Activated T-helper 17 cell treated with anti-CD3 and anti-CD28 coated beads, Interleukin-2, amount 50 U/mL, for 72 hours (primary cell): ENCODE measurements at places on chromosomes 6 and 20.

- H3K4me3 ChIP-seq, result peak overlapping the region; percentile 93
- H3K4me1 ChIP-seq, result peaks cover 23% of the 10 kb centered on the region
- peak; percentile 13 for ATAC-seq
- peak overlapping the region; percentile 99 for H3K27ac ChIP-seq
Measured at GRCh38 chr6:132813173-132813856, 1.1 kb upstream of the RPS12 start.

DNA sequence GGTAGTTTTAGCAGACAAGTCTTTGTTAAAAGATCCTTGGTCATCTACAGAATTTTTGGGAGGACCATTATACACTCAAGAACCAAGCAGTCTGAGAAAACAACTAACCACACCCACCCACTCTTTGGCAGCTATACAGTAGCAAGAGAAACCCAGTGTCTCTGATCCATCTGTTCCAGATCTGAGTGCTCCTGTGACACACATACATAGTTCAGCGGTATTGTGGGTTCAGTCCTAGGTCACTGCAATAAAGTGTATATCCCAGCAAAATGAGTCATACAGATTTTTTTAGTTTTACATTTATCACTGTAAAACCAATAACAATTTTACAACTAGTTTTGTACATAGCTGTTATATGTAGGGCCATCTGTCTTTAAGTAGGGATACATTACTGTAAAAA, 47.4 kb upstream of the PAK5 start:
- peaks cover 6% of the 10 kb centered on the region for H3K4me1 ChIP-seq
- no peak overlapping the region for H3K4me3 ChIP-seq
- peak; percentile 75 for ATAC-seq
- no peaks in the 10 kb centered on the region for H3K36me3 ChIP-seq
- no peak overlapping the region for H3K27ac ChIP-seq

DNA sequence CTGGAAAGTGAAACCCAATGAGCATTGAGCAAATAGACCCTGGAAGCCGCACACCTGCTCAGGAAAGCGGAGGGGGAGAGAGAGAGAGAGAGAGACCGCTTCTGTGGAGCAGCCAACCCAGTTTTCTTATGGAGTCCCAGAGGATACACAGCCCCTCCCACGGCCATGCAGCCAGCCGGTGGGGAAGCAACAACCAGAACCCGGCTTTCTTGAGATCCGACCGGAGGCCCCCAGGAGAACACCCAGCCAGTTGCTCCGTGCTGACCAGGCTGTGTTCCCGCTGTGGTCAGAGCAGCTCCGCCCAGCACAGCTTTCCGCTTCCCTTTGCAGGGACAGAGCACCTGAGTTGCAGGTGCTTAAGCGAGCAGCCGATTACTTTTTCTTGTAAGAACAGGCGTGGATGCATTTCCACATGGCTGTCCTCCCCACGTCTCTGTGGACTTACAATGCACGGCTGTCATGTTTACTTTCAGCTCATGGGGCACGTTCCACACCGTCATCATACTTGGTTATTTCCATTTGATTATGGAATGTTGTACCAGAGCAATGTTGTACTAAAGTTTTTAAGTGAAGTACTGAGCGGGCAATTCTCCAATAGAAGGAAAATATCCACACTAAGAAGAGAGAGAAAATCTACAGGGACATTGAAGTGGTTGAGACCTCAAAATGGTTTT, 381.9 kb downstream of the THBS2 start:
- ATAC-seq, result no peak
- H3K4me3 ChIP-seq, result no peak overlapping the region
- no peak overlapping the region for H3K27ac ChIP-seq

GRCh38 chr6:163970846-163971564, 556.5 kb downstream of the QKI start:
- peaks cover 5% of the 10 kb centered on the region for H3K27me3 ChIP-seq
- no peak for ATAC-seq
- no peak overlapping the region for H3K27ac ChIP-seq

DNA sequence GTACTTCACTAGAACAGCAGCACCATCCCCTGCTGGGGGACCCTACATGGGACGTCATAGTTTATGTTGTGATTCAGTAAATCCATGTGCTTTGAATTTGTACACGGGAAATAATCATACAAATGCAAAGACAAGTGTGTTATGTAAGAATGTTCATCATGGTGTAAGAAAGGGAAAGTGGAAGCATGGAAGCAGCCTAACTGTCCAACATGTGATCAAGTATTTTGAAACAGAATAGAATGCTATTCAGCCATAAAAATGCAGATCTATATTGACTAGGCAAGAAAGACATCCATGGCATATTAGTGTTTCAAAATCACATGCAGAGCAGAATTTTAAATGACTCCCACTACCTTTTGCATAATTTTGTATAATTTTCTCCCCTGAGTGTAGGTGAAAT, 117.6 kb downstream of the F13A1 start:
- H3K4me3 ChIP-seq, result no peak overlapping the region
- H3K27me3 ChIP-seq, result peaks cover 30% of the 10 kb centered on the region
- no peaks in the 10 kb centered on the region for H3K4me1 ChIP-seq
- H3K36me3 ChIP-seq, result no peaks in the 10 kb centered on the region

DNA sequence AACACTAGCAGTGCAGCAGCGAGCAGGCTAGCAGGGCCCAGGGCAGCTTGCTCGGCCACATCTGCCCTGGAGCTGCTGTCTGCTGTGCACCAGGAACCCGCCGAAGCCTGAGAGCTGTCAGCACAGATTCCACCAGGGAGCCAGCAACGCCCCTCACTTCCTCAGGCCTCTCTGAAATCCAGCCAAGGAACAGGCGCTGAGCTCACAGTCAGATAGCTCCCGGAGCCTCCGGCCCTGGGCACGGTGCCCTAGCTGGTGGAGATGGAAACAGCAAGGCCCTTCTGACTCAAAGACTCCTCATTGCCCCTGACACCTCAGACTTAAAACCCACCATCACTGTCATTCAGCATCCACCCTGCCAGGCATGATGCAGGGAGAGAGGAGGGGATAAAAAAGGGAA, 839.4 kb downstream of the MAFB start:
- H3K27me3 ChIP-seq, result no peaks in the 10 kb centered on the region
- H3K4me1 ChIP-seq, result no peaks in the 10 kb centered on the region
- H3K27ac ChIP-seq, result no peak overlapping the region
- no peak overlapping the region for H3K4me3 ChIP-seq

GRCh38 chr6:161130967-161131766, 139.6 kb downstream of the MAP3K4 start:
- H3K4me1 ChIP-seq, result peaks cover 26% of the 10 kb centered on the region
- no peak overlapping the region for H3K4me3 ChIP-seq
- H3K27ac ChIP-seq, result peak overlapping the region; percentile 36
- ATAC-seq, result no peak

DNA sequence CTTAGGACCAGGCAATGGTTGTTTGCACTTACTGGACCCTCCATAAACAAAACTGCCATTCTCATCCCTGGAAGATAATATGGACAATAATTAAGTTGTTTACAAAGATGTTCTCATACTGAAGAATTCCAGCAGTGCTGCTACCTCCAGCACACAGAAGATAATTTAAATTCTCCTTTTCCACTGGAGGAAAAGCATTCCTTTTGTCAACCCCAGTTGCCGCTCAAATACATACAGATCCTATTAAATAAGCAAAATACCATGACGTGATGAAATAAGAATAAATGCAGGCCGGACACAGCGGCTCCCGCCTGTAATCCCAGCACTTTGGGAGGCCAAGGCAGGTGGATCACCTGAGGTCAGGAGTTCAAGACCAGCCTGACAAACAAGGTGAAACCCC, 54.5 kb upstream of the IPCEF1 start:
- H3K27me3 ChIP-seq, result peaks cover 15% of the 10 kb centered on the region
- no peak for ATAC-seq
- H3K4me1 ChIP-seq, result peaks cover 8% of the 10 kb centered on the region
- H3K27ac ChIP-seq, result peak overlapping the region; percentile 80

GRCh38 chr20:13684566-13685222, 46.0 kb upstream of the TASP1 start:
- peaks cover 28% of the 10 kb centered on the region for H3K27me3 ChIP-seq
- ATAC-seq, result no peak
- no peak overlapping the region for H3K27ac ChIP-seq
- H3K4me1 ChIP-seq, result no peaks in the 10 kb centered on the region
- no peak overlapping the region for H3K4me3 ChIP-seq
- no peaks in the 10 kb centered on the region for H3K36me3 ChIP-seq

- peaks cover 13% of the 10 kb centered on the region for H3K27me3 ChIP-seq
- H3K4me3 ChIP-seq, result no peak overlapping the region
- H3K27ac ChIP-seq, result no peak overlapping the region
- H3K36me3 ChIP-seq, result no peaks in the 10 kb centered on the region
- no peaks in the 10 kb centered on the region for H3K4me1 ChIP-seq
- ATAC-seq, result no peak
Measured at GRCh38 chr20:57301026-57301425, 28.6 kb upstream of the SPO11 start.

GRCh38 chr20:8587810-8588209, 455.7 kb downstream of the PLCB1 start:
- peak; percentile 9 for ATAC-seq
- H3K36me3 ChIP-seq, result no peaks in the 10 kb centered on the region
- H3K4me3 ChIP-seq, result no peak overlapping the region
- H3K4me1 ChIP-seq, result no peaks in the 10 kb centered on the region
- no peaks in the 10 kb centered on the region for H3K27me3 ChIP-seq

DNA sequence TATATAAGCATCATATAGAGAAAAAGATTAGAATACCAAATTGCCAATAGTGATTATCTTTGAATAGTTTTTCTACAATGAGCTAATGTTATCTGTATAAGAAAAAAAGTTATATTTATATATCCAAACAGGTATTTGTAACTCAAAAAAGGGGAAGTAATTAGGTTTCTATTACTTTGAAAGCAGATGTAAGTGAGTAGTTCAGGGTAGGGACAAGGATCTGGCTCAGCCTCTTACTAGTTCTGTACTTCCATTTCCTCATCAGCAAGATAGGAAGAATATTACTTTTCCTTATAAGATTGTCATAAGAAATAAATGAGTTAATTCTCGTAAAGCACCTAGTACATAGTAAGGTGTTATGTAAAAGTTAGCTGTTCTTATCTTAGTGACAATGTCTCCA, 32.2 kb downstream of the AHI1 start:
- peaks cover 5% of the 10 kb centered on the region for H3K4me1 ChIP-seq
- no peak overlapping the region for H3K27ac ChIP-seq
- no peak overlapping the region for H3K4me3 ChIP-seq
- no peaks in the 10 kb centered on the region for H3K27me3 ChIP-seq
- peaks cover 81% of the 10 kb centered on the region for H3K36me3 ChIP-seq
- ATAC-seq, result no peak

DNA sequence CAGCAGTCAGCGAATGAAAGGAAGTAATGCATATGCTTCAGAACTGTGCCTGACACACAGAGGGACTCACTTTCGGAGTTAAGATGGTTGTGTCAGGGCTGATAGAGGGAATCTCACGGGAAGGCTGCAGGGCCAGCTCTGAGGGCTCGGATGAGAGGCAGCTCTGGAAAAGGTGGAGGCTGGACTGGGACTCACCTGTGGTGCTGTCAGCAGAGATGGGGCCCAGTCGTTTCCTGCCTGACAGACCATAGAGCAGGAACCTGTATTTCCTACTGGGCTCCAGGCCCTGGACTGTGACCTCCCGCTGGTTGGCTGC, 9.3 kb downstream of the CYP21A2 start:
- no peaks in the 10 kb centered on the region for H3K36me3 ChIP-seq
- no peak for ATAC-seq
- no peak overlapping the region for H3K4me3 ChIP-seq

DNA sequence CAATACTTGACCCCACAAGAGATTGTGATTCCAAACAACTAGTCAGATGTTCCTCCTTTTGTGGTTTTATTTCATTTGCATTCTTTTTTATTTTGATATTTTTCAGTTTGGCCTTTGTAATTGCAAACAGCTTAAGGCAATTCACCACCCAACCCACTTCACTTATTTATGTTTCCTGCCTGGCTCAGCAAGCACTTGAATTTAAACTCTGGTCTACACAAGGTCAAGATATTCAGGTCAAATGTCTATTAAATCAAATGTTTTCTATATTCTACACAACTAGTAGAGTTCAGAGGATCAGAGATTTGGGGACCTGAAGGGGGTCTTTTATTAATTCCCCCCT, 100.1 kb downstream of the SGK1 start:
- H3K27me3 ChIP-seq, result no peaks in the 10 kb centered on the region
- no peak overlapping the region for H3K27ac ChIP-seq
- peaks cover 5% of the 10 kb centered on the region for H3K4me1 ChIP-seq
- H3K4me3 ChIP-seq, result no peak overlapping the region

DNA sequence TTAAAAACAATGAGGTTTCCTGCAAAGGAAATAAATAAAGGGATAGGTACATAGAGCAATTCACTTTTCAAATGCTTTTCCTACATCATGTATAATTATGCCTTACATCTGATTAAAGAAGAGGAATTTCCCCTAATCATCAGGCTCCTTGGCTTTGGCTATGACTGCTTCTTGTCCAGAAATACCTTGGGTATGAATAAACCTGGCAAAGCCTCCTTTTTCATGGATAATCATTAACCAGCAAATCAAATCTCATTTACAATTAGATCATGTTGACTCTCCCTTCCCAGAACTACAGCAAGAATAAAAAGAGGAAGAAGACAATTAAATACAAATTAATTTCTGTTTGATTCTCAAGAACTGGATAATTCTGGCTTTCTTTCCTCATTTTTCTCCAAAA, 58.0 kb upstream of the CD2AP start:
- no peaks in the 10 kb centered on the region for H3K36me3 ChIP-seq
- H3K27me3 ChIP-seq, result no peaks in the 10 kb centered on the region
- no peak overlapping the region for H3K27ac ChIP-seq

GRCh38 chr20:63567386-63568169, 6.5 kb downstream of the HELZ2 start:
- H3K4me3 ChIP-seq, result peak overlapping the region; percentile 71
- ATAC-seq, result peak; percentile 87
- no peaks in the 10 kb centered on the region for H3K27me3 ChIP-seq
- no peaks in the 10 kb centered on the region for H3K4me1 ChIP-seq

GRCh38 chr20:35135867-35136586, 11.1 kb downstream of the EDEM2 start:
- H3K27me3 ChIP-seq, result no peaks in the 10 kb centered on the region
- H3K4me3 ChIP-seq, result no peak overlapping the region
- no peak overlapping the region for H3K27ac ChIP-seq
- peaks cover 96% of the 10 kb centered on the region for H3K36me3 ChIP-seq
- H3K4me1 ChIP-seq, result no peaks in the 10 kb centered on the region

DNA sequence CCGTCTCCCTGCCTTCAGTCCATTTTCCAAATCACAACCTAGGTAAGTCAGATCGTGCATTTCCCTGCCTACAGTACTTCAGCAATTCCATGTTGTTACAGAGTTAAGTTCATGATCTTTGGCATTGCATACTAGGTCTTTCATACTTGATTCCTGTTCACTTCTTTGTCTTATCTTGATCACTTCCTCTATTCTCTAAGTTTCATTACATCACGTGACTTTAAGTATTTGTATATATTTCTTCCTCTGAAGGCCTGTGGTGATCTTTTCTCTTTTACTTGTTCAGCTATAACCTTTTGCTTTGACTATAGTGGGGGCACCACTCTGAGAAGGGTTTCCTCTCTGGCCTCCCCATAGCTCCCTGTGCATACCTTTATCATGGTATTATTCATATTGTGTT, 100.2 kb downstream of the TRMT11 start:
- no peaks in the 10 kb centered on the region for H3K36me3 ChIP-seq
- no peak overlapping the region for H3K27ac ChIP-seq
- H3K27me3 ChIP-seq, result no peaks in the 10 kb centered on the region
- H3K4me3 ChIP-seq, result no peak overlapping the region

GRCh38 chr20:31829731-31830130, 10.6 kb downstream of the MYLK2 start:
- no peaks in the 10 kb centered on the region for H3K36me3 ChIP-seq
- H3K4me1 ChIP-seq, result no peaks in the 10 kb centered on the region
- no peak for ATAC-seq
- H3K27me3 ChIP-seq, result no peaks in the 10 kb centered on the region
- H3K4me3 ChIP-seq, result no peak overlapping the region

GRCh38 chr6:98514073-98514720, 320.2 kb upstream of the POU3F2 start:
- ATAC-seq, result no peak
- H3K27me3 ChIP-seq, result no peaks in the 10 kb centered on the region
